ENCODE measurements at places on chromosomes 4 and X.

DNA sequence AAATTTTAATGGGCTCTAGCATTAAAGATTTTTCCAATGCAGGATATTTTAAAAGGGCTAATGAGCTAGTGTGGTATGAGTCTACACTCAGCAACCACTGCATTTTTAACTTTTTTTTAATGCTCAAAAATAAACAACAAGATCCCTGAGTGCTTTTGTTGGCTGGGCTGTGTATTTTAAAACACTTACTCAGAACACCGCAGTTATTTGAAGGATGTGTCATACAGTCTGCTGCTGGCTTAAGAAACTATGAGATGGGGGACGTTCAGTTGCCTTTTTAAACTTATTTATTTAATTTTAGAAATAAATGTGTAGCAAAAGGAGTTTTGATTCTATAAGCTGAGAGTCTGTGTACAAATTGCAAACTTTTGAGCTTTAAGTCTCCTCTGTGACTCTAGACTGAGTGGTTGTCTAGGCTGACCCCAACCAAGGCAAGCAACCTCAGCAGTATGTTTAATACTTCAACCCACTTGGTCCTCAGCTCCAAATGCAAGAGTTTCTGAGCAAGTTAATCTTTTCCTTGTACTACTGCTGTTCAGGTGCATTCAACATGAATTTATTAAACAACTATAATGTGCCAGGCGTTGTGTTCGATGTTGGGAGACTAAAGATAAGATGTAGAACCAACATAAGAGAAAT, 278.6 kb upstream of the DIPK2B start:
- no peak for DNase-seq

- DNase-seq = no peak
These were observed 8.1 kb upstream of the TBC1D25 start for GRCh38 chrX:48531358-48531959.

GRCh38 chrX:45400027-45400779, 199.5 kb upstream of the DIPK2B start:
- DNase-seq = no peak

DNA sequence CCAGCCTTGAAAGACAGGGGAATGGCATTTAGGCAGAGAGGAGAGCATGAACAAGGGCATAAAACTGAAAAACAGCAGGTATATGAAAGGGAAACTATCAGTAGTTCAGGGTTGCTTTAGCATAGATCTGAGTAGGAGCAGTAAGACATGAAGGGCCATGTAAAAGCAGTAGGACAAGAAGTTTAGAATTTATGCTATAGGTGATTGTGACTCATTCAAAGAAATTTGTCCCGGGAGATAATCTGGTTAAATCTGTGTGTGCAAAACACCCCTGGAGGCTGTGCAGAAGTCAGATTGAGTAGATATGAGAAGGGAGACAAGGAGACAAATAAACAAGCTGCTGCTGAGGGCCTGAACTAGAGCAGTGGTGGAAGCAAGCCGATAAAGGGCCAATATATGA, 109.1 kb upstream of the BMP3 start:
- no peak for DNase-seq

GRCh38 chrX:77528034-77528433, 80.8 kb downstream of the FGF16 start:
- peak; percentile 13 for DNase-seq

DNA sequence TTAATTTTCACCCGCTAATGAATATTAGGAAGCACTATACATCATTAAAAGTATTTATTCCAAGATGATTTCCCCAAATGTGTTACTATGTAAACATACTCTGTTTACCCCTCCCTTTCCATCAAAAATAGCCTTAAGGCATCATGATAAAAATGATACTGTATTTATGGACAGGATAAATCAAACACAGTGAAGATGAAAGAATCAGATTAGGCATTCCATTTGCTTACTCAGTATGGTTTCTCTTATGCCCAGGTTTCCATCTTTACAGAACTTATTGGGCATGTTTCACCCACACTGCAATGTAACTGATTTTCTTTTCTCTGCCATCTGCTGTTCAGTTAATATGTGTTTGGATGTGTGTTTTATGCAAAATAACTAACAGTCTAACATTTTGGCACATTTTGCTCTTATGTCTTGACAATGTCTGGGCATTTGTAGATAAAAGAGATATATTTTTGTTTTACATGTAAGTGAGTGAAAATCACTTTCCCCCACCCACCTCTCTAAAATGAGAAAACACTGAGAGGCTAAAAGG, 445.2 kb downstream of the RPA4 start:
- no peak for DNase-seq

DNA sequence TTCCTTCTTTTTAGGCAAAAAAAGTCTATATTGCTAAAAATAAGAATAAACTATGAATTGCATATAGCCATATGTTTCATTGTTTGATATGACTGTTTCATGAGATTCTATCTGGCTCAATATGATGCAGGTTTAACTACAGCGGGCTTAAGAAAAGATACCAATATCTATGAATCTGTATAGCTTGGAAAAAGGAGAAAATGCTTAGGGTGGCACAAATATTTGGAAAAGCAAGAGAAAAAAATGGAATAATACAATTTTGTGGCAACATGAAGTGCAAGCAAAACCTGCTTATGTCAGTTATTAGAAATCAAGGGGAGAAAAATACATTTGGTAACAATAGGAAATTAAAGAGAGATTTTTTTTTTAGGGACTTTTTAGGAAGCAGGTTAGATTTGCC, 48.3 kb upstream of the NFKB1 start:
- DNase-seq = no peak

DNA sequence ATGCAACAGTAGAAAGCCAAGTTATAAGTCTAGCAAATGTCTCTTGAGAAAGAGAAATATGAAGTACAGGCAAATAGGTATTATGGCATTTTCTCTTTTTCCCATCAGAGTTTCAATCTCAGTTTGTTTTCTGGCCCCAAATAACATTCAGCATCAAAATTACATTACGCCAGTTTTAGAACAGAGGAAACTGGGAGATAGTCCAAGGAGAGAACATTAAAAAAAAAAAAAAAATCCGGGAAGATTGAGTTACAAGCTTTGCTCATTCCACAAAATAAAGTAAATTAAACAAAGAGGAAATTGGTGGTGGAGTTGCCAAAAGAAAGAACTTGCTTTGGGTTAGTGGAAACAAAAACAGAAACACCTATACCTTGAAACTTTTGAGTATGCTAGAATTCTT, 50.4 kb upstream of the IL13RA2 start:
- DNase-seq = no peak

GRCh38 chr4:77003400-77003799, 53.8 kb downstream of the SEPTIN11 start:
- DNase-seq = no peak

DNA sequence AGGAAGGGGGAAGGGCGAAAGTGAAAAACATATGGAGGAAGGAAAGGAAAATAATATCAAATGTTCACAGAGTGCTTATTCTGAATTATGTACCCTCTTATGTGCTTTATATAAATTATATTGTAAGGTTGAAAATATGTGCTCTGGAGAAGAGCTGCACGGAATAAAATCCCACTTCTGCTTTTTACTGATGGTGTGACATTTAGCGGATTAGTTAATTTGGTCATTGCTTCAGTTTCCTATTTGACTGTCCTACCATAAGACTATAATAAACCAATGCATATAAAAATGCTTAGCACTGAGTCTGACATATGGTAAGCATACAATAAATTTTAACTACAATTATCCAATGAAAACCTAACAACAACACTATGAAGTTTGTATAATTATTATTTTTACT, 86.2 kb downstream of the NPFFR2 start:
- no peak for DNase-seq

Measured in left ventricle myocardium superior (tissue), 1 donor.